ENCODE measurements at places on chromosomes 7 and 10.

GRCh38 chr7:137619181-137619580 is 227.6 kb downstream of the DGKI start:
- DNase-seq, result no peak

DNA sequence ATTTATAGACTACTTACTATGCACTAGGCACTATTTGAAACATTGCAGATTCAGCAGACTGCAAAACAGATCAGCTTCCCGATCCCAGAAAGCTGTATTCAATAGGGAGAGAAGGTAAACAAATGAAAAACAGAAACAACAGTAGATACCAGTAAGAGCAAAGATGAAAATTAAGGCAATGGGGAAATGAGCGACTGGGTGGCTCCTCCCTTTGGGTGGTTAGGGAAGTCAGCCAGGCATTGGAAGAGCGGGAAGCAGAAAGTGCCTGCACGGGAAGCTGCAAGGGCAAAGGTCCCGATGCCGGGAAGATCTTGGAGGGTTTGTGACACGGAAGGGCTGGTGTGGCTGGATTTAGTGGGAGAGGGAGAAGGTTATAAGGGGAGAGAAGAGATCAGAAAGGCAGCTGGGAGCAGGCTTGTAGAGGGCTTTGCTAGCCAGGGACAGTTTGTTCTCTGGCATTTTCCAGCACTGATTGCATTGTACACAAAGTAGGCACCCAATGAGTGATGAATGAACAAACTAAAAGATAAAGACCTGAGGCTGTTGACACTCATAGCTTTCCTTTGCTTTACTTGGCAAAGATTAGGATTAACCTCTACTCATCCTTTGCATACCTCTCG is 67.8 kb downstream of the NAMPT start:
- peak; percentile 9 for DNase-seq

GRCh38 chr7:43954524-43955228 is 28.4 kb downstream of the UBE2D4 start:
- peak; percentile 10 for DNase-seq

GRCh38 chr7:16609842-16610450 is 35.6 kb downstream of the ANKMY2 start:
- no peak for DNase-seq

GRCh38 chr7:48084727-48085432 is 4.2 kb upstream of the UPP1 start:
- peak; percentile 95 for DNase-seq

DNA sequence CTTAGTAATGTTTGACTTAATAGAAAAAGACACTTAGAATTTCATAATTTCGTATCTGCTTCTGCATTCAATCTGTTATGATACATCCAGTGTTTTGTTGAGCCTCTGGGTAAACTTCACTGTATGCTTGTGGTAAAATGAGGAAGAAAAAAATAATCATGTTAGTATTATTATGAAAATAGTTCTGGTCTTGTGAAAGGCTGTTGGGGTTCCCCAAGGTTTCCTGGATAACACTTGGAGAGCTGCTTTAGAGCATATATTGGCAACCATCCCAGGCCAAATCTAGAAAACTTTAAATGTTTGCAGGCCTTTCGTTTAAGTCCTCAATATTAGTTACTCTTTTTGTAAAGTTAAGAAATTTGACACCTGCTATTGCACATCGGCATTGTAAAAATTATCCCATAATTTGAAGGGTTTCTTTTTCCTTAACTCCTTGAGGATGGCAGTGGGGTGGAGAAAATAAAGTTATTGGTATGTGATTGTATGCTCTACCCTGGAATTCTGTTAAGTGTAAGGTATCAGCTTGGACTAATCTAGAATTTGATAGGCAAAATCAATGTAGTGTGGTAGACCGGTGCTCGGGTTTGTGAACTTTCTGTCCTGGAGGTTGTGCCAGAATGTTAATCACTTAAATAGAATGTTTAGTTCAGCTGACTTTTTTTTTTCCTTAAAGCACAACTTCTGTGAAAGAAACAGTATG is 54.5 kb downstream of the WAC start:
- DNase-seq, result no peak

DNA sequence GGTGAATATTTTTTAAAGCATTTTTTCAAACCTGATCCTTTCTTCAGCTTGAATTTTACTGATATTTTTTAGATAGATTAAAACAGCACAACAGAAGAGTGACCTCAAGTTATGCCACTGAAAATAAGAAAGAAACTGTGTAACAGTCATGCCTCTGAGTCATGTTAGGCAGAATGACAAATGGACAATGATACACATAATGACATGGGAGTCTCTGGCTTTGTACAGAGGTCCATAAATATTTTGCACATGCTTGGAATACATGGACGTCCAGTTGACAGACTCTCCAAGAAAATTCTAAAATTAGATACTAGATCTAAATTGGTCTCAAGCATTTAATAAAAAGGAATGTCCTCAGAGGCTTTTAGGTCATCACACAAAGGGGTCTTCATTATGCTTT is 21.9 kb upstream of the SEMA3A start:
- DNase-seq, result no peak

DNA sequence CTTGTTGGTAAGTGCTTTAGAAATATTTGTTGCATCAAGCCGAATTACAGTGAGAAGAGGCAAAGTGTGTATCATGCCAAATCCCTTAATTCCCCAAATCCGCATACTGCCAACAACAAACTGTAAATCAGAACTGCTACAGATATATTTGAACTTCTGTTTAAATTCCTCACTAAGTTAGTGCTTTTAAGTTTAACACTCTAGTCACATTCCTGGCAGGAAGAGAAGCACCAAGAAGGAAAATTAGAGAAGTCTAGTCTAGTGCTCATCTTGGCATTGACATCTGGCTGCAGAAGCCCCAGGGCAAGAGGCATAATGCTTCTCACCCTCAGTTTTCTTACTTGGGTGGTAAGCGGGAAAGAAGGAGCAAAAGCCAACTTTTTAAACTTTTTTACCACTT is 343.5 kb downstream of the GPR37 start:
- no peak for DNase-seq

DNA sequence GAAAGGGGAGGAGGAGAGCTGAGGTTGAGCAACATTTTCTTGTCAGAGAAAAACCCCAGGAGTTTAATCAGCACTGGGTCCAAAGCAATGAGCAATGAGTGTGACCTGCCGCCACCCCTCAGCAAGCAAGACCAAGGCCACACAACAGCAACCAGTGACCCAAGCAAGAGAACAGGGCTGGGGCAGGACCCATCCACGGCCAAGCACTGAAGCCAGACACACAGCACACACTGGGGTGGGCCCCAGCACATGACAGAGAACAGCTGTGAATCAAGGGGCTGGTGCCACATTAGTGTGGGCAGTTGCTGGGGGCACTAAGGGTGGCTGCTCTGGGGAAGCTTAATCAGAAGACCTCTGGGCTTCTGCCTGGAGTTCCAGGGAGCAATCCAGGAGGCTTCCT is 16.2 kb downstream of the TMEM72 start:
- DNase-seq, result no peak

DNA sequence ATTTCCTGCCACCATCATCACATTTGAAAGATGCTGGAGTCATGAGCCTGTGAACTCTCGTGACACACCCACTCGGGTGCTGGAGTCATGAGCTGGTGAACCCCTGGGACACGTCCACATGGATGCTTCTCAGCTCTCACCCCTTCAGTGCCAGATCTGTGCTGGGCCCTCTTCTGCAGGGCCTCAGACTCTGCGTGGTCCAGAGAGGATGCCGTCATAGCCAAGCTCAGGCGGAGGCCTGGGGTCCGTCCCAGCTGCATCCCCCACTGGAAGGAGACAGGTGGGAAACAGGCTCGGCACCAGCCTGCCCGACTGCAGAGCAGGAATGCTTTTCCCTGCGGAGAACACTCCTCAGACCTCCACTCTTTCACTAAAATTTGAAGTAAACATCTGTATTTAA is 156.5 kb upstream of the PPP2R2D start:
- no peak for DNase-seq

- DNase-seq, result no peak
These were observed 20.6 kb upstream of the TBXAS1 start for GRCh38 chr7:139808427-139808826.

GRCh38 chr7:92695308-92696261 is 105.4 kb upstream of the FAM133B start:
- peak; percentile 76 for DNase-seq

- no peak for DNase-seq
These were observed 438.3 kb downstream of the PLXDC2 start for GRCh38 chr10:20254497-20254896.

GRCh38 chr10:29081951-29082685 is 206.8 kb upstream of the LYZL1 start:
- DNase-seq, result no peak

GRCh38 chr10:35855155-35855947 is 213.3 kb upstream of the FZD8 start:
- DNase-seq, result no peak

- DNase-seq, result no peak
These were observed 34.2 kb upstream of the POM121L12 start for GRCh38 chr7:53001221-53001620.

DNA sequence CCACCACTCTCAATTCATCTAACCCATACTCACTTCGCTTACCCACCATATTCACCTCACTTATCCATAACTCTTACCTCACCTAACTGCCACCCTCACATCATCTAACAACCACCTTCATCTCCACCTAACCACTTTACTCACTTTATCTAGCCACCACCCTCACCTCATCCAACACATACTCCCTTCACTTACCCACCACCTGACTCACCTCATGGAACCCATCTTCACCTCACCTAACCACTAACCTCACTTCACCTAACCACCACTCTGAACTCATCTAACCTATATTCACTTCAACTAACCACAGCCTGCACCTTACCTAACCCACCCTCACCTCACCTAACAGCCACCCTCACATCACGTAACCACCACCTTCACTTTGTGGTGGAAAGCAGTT is 84.2 kb downstream of the VIPR2 start:
- DNase-seq, result no peak

GRCh38 chr7:104779888-104780287 is 234.1 kb upstream of the KMT2E start:
- no peak for DNase-seq

GRCh38 chr7:45161842-45162241 is 4.3 kb downstream of the RAMP3 start:
- DNase-seq, result no peak

DNA sequence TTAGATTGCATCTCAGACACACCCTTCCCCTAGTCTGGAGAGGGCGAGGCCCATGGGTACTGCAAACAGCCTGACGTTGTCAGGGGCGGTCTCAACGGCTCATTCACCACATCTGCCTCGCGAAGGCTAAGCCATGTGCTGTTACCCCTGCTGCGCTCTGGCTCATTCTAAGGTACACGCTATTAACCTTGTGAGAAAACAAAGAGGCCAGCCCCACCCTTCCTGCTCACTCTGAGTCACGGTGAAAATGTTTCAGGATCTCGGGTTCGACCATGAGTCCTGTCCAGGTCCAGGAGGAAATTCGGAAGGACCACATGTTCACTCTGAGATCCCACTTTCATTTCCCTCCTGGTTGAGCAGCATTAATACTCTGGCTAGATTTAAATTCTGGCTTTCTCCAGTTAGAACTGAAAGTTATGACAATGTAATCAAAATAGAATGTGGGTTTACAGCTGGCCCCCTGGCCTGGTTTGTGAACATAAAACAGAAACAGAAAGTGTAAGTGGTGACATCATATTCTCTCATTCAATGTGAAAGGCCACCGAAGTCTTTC is 55.2 kb downstream of the EGFR start:
- DNase-seq, result no peak

- DNase-seq, result no peak
These were observed 60.7 kb upstream of the SLC13A1 start for GRCh38 chr7:123260428-123260960.

GRCh38 chr7:122595885-122596284 is 103.0 kb downstream of the RNF133 start:
- no peak for DNase-seq

DNA sequence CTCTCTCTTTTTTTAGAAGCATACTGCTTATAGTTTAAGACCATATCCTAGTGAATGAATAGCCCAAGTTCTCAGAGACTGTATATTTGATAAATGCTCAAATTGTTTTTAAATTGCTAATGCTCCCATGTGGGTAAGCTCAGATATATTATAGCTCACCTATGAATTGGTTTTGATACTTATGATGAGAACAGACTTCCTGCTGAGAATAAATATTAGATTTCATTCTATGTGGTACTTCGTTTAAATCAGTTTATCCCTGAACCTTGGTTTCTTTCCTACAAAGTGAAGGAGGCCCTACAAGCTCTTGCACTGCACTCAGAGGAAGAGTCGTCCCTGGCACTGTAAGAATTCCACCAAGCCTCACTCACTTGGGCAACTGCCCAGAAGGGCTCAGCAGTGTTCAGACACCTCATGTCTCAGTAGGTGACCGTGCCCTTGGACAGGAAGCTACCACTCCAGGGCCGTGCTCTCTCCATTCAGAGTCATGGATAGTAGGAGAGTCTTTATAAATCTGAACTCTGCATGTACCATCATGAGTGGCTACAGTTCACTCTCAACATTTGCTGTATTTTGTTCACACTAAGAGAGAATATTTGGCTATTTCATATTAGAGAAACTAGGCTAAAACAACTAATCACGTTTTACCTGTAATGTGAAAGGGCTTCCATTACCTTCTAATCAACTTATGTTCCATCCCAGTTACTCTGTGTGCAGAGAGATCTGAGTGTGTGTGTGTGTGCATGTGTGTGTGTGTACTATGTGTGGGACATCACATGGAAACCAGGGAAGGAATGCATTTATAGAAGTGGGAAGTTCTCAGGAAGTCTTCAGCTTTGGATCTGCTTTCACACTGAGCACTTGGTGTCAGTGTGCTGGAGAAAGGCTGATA is 93.8 kb downstream of the PTPRE start:
- no peak for DNase-seq

DNA sequence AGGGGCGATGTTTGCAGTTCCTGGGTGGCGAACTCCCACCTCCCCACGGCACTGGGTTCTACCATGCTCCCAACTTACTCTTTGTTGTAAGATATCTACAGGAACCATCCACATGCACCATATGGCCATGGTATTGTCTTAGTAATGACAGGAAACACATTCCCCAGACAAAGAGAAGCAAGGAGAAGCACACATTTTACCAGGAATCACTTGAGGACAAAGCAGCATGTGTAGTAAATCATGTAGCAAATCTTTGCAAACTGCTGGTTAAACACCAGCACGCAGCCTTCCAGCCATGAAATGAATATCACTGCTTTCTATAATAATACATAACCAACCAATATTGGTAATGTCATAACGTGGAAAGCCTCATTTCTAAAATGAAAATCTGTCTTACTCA is 101.2 kb downstream of the NRP1 start:
- DNase-seq, result no peak

DNA sequence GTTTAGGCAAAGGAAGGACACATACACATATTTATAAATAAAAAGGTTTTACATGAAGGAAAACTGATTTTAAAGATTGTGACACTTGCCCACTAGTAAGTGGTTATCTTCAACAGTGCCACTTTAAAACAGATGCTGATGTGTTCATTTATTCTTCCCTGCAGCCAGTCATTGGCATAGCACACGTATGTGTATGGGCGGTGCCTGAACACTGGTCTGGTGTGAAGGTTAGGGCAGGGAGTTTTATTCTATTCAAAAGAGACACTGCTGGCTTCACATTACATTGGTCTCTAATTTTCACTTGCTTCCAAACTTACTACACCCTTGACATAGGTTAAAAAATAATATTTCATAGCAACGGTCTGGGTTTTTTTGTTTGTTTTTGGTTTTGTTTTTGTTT is 57.9 kb downstream of the NOD1 start:
- DNase-seq, result no peak

GRCh38 chr7:39824456-39825200 is 125.4 kb upstream of the CDK13 start:
- DNase-seq, result no peak

- no peak for DNase-seq
These were observed 1389.3 kb downstream of the GATA3 start for GRCh38 chr10:9443758-9444157.

GRCh38 chr7:63070696-63071095 is 928.0 kb upstream of the ZNF722 start:
- no peak for DNase-seq
